Right renal pelvis (tissue), 4 donors: ENCODE measurements at places on chromosomes 5 and 9.

DNA sequence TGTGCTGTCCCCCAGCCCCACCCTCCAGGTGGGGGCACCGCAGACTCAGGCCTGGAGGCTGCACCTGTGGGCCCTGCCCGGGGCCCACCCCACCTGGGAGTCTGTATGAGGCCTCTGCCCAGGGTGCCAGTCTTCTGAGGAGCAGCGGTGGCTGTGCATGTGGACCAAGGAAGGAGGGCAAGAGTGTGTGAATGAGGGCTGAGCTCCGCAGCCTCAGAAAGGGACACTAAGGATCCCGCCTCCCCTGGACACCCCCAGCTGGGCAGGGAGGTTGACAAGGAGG is 19.1 kb downstream of the FGD3 start:
- no peak for DNase-seq

GRCh38 chr5:3047212-3047774 is 295.8 kb upstream of the IRX2 start:
- DNase-seq = no peak

GRCh38 chr9:124339603-124340146 is 75.6 kb downstream of the PSMB7 start:
- DNase-seq = no peak

- no peak for DNase-seq
These were observed 194.0 kb downstream of the EFNA5 start for GRCh38 chr5:107476783-107477182.

DNA sequence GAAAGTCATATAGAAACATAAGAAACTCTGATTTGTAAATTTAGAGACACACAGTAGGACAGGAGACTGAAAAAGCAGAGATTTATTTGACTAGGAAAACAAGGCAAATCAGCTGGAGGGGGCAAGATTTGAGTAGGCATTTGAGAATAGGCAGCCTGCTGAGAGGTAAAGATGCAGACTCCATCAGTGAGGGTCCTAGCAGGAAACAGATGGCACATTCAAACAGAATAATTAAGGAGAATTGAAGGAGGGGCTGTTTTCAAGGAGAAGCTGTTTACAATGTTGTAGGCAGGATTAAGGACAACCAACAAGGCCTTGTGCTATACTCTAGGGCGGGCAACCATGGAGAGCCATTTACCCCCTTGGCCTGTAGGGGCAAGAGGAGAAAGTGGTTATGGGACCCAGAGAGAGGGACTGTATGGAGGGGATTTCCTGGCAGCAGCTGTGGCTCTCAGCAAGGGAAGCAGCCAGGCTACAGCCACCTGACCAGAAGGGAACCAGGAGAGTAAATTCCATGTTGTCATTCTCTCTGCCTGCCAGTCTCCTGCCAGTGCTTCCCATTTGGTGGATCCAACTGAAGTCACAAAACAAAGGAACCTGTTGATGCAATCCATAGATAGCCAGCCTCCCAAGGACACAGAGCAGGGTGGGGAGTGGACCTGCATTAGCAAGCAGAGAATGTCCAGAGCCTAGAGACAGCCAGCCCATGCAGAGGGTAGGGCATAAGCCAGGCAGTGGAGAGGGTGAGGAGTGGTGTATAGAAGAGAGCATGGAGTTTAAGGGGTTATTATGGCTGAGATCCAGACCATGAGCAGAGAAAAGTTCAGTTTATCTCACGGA is 38.2 kb downstream of the PAPPA start:
- no peak for DNase-seq
